A549 (cell line): ENCODE measurements at places on chromosomes 3 and 15.

DNA sequence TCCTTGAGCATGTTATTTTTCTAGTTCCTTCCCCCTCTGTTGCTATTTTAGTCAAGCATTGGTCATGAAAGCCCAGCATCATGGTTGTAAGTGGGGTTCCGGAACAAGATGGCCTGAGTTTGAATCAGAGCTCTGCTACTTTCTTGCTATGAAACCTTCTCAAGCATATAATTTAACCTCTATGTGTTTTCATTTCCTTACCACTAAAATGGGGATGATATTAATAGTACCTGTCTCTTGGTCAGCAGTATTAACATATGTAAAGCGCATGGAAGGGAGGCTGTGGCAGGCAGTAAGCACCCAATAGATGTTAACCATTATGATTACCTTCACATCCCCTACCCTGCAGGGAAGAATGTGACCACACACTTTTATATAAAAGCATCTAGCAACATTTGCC lies 14.3 kb upstream of the SPRED1 start:
- no peak for DNase-seq

GRCh38 chr3:123651449-123652341 lies 66.8 kb upstream of the HACD2 start:
- no peak for DNase-seq

GRCh38 chr3:172656602-172657001 lies 54.3 kb downstream of the NCEH1 start:
- no peak for DNase-seq

GRCh38 chr15:77025083-77025901 lies 30.4 kb downstream of the PSTPIP1 start:
- DNase-seq: no peak

- DNase-seq: peak; percentile 16
Observed at GRCh38 chr3:24128199-24129005, 183.3 kb downstream of the NR1D2 start.

GRCh38 chr3:186184021-186184420 lies 75.1 kb upstream of the ETV5 start:
- no peak for DNase-seq

GRCh38 chr3:105853801-105854432 lies 14.9 kb downstream of the CBLB start:
- no peak for DNase-seq

DNA sequence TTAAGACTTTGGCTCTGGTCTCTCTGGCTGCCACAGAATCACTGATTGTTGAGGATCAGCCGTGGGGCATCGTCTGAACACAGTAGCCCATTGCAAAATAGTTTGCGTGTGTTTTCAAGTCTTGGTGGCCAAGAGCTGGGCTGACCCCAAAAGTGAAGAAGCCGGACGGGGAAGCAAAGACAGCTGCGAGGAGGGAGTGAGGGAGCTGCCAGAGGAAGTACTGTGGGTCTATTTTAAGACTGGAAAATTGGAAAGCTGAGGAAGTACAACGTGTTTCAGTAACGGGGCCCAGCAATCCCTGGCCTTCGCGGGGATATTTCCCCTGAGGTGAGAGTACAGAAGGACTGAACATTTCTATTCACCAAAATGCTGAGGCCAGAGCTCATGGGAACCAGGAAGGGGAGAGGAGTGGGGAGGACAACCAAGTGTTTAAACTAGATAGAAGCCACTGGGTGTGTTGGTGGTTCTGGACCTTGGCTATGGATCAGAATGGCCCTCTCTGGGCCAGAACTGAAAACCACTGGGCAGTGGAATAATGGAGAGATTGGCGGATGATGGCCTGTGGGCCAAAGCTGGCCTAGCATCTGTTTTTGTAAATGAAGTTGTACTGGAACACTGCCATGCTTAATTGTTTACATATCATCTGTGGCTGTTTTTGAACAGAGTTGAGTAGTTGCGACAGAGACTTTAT lies 34.1 kb upstream of the LIMD1 start:
- no peak for DNase-seq

DNA sequence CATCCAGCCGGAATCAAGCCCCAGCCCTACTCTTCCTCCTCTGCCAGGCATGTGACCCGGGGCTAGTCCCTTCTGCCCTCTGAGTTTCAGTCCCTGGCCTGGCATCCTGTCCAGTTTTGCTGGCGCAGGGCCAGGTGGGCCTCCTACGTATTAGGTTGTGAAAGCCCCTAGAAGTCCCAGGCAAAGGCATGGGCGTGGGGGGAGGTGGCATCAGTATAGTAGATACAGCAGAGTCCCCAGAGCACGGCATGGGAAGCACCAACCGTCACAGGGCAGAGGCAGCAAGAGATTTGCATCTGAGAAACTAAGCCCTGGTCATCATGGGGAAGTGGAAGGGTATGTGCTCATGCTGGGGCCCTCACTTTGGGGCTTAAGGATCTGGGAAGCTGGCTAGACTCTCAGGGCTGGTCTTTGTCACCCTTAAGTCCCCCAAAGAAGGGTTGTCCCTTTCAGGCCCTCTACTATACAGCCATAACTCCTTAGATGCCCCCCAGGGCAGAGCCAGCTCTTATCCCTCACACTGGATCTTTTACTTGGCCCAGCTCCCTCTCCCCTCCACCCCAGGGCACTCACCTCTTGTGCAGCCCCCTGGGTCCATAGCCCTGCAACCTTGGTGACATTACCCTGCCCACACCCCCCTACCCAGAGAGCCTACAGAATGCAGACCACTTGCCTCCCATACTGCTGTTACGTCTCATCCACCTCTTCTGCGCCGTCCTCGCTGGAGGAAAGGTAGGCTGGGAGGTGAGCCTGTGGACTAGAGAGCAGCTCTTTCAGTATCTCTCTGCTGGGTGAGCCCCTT lies 11.3 kb downstream of the NBEAL2 start:
- DNase-seq: no peak

DNA sequence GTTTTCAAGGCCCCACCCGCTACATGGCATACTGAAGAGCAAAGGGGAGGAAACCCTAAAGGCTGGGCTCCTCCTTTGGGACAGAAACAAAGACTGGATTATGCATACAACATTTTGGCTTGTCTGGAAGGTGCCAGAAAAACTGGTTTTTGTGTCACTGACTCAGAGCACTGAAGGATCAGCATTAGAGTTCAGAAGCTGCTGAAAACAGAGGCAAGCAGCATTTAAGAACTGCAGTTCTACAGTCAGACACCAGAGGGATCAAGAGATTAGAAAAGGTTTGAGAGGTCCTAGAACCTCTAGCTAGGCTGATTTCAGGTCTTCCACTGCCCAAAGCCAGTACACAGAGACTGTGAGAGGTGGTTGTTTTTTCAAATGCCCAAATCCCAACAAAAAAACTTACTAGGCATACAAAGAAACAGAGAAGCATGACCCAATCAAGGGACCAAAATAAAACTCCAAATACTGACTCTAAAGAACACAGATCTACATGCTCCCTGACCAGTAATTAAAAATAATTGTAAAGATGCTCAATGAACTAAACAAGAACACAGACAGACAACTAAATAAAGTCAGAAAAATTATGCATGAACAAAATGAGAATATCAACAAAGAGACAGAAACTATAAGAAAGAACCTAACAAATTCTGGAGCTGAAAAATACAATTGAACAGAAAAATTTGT lies 91.2 kb downstream of the SENP2 start:
- peak; percentile 61 for DNase-seq

DNA sequence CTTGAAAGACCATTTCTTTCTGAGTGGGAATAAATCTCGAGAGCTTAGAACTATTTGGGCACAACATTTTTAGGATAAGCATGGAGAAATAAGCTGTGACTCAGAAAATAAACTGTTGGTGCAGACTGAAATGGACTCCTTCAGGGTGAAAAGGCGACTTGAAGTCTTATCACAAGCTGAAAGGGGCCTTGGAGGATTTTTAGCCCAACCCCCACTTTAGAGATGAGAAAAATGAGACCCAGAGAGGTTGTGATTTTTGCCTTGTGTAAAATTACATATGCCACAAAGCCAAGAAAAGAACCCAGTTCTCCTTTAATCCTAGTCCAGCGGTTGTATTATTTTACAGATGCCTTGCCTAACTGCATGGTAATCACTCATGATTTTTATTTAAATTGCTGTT lies 1.5 kb downstream of the ATP1B3 start:
- peak; percentile 24 for DNase-seq

GRCh38 chr15:25106209-25106608 lies 151.4 kb downstream of the SNRPN start:
- no peak for DNase-seq

- DNase-seq: no peak
Observed at GRCh38 chr3:179149406-179149867, 1.3 kb downstream of the PIK3CA start.

DNA sequence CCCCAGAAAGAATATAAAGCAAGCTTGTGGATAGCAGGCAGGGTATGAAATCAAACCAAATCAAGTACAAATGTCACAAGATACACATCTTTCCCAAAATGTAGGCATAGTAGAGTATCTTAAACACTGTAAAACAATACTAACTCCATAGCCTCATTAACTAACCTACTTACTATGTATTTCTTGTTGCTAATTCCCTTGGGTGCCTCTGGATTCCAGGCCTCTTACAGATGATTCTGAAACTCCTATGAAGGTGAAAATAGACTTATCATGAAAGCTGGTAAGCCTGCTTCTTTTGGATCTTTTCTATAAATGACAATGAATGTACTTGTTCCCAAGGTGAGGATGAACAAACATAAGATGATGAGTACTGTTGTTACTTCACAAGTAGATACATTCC lies 93.8 kb downstream of the FRMD5 start:
- no peak for DNase-seq

GRCh38 chr3:10992943-10993728 lies 588 bp downstream of the SLC6A1 start:
- no peak for DNase-seq

DNA sequence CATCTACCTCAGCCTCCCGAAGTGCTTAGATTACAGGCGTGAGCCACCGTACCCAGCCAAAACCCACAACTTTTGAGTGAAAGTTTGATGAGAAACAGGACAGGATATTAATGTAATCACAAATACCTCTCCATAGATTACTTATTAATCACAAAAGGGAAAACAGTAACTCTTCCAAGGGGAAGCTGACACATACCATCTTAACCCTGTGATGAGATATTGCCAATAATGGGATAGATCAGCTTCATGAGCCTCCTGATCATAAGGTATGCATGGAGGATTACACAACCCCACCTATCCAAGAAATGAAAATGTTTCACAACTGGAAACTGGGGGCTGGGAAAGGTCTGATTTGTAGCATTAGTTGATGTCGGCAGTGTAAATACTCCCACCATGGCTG lies 131.5 kb downstream of the FRMD4B start:
- DNase-seq: no peak

GRCh38 chr3:99845331-99845730 lies 27.7 kb downstream of the CMSS1 start:
- DNase-seq: no peak

DNA sequence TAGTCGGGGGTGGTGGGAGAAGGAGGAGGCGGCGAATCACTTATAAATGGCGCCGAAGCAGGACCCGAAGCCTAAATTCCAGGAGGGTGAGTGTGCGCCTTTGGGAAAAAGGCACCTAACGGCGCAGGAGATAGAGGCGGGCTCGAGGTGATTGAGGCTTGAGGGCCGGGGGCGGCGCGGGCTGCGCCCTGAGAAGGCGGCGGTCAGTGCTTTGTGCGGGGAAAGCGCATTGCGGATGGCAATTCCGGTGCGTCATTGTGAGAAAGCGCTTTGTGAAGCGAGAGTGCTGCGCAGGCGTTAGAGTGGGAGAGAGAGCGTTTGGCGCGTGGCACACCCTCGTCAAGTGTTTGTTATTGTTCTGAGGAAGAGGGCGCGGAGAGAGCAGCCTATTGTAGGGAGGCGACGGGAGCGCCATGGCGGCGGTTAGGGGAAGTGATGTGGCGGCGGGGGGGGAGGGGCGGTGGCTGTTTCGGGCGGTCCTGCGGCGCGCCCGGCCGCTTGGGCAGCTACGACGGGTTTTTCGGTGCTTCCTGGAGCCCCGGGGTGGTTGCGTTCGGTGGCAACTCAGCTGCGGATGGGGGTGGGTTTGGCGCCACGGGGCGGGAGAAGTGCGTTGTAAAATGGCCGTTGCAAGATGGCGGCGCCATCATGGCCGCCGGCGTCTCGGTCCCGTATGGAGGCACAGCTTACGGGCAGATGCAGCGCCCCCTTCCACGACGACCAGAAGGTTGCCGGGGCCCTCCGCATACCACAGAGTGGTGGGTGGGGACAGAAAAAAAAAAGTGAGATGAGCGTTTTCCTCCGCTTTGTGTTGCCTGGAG lies 492 bp downstream of the MORF4L1 start:
- DNase-seq: peak; percentile 97

DNA sequence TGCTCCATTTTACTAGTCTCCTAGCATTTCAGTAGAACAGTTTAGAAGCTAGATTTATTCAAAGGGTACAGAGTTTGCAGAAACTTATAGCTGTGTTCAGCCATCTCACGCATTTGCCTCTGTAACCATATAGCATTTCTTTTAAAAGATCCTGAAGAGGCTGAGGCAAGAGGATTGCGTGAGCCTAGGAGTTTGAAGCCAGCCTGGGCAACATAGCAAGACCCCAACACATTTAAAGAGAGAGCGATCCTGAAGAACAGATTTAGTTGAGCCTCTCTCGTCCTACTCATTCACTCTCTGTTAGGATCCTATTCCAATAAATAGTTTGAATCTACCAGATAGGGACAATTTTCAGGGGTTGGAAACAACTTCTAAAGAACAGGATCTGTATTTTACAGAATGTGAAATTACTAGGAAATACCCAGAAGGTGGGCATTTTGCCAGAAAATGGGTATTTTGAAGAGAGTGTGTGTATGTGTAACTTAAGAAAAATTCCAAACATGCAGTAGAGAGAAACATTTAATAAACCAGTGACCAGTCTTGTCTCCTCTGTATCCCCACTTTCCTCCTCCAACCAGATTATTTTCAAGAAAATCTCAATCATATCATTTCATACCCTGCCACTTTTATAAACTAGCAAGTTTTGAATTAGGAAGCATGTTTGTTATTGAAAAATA lies 4.5 kb downstream of the EIF3J start:
- peak; percentile 17 for DNase-seq

DNA sequence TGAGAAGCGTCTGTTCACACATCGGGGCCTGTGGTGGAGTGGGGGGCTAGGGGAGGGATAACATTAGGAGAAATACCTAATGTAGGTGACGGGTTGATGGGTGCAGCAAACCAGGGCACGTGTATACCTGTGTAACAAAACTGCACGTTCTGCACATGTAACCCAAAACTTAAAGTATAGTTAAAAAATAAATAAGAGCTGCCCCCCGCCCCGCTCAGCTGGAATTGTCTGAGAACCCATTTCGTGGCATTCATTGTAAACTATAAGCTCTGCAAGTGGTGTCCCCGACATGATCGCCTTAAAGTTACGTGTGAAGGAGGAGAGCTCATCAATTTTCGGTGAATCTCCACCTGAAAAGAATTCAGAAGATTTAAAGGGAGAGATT lies 7.3 kb upstream of the LIPH start:
- DNase-seq: no peak

GRCh38 chr3:17025594-17026139 lies 140.9 kb downstream of the PLCL2 start:
- DNase-seq: no peak
